Activated naive CD8-positive, alpha-beta T cell treated with anti-CD3 and anti-CD28 coated beads for 36 hours (primary cell): ENCODE measurements at places on chromosomes 11 and 22.

- H3K27me3 ChIP-seq: no peaks in the 10 kb centered on the region
- H3K4me1 ChIP-seq: peaks cover 45% of the 10 kb centered on the region
- peak overlapping the region; percentile 98 for H3K27ac ChIP-seq
- DNase-seq: no peak
- H3K36me3 ChIP-seq: peaks cover 48% of the 10 kb centered on the region
These were observed 958 bp upstream of the TUT1 start for GRCh38 chr11:62592146-62592815.

- H3K27me3 ChIP-seq: peaks cover 25% of the 10 kb centered on the region
- H3K27ac ChIP-seq: no peak overlapping the region
- DNase-seq: no peak
- H3K4me3 ChIP-seq: no peak overlapping the region
- peaks cover 8% of the 10 kb centered on the region for H3K4me1 ChIP-seq
These were observed 1.5 kb downstream of the BEST1 start for GRCh38 chr11:61951484-61952135.

GRCh38 chr22:46587061-46587460 is 33.1 kb upstream of the GRAMD4 start:
- H3K27ac ChIP-seq: peak overlapping the region; percentile 69
- no peaks in the 10 kb centered on the region for H3K27me3 ChIP-seq
- peak overlapping the region; percentile 47 for H3K4me3 ChIP-seq
- H3K36me3 ChIP-seq: no peaks in the 10 kb centered on the region
- peaks cover 23% of the 10 kb centered on the region for H3K4me1 ChIP-seq

- H3K4me1 ChIP-seq: no peaks in the 10 kb centered on the region
- no peaks in the 10 kb centered on the region for H3K27me3 ChIP-seq
- H3K4me3 ChIP-seq: no peak overlapping the region
- H3K27ac ChIP-seq: no peak overlapping the region
These were observed 199.9 kb downstream of the FAM181B start for GRCh38 chr11:82533628-82534327.

DNA sequence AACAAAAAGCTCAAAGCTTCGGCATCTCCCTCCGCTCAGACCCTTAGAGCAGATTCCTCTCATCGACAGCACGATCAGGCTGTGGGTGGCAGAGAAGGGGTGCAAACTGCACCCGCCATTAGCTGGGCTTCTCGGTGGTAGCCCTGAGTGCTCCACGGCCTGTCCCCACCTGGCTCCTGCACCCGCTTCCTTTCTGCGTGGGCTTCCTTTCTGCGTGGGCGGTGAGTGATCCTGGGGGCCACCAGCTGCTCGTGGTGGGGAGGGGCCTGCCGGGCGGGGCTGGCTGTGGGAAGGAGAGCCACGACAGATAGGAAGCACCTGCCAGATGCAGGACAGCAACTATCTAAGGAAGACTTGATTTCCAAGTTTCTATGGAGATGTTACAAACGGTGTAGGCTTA is 55.0 kb downstream of the BRD1 start:
- H3K27ac ChIP-seq: no peak overlapping the region
- no peak overlapping the region for H3K4me3 ChIP-seq
- no peaks in the 10 kb centered on the region for H3K4me1 ChIP-seq
- peaks cover 4% of the 10 kb centered on the region for H3K36me3 ChIP-seq
- H3K27me3 ChIP-seq: no peaks in the 10 kb centered on the region

DNA sequence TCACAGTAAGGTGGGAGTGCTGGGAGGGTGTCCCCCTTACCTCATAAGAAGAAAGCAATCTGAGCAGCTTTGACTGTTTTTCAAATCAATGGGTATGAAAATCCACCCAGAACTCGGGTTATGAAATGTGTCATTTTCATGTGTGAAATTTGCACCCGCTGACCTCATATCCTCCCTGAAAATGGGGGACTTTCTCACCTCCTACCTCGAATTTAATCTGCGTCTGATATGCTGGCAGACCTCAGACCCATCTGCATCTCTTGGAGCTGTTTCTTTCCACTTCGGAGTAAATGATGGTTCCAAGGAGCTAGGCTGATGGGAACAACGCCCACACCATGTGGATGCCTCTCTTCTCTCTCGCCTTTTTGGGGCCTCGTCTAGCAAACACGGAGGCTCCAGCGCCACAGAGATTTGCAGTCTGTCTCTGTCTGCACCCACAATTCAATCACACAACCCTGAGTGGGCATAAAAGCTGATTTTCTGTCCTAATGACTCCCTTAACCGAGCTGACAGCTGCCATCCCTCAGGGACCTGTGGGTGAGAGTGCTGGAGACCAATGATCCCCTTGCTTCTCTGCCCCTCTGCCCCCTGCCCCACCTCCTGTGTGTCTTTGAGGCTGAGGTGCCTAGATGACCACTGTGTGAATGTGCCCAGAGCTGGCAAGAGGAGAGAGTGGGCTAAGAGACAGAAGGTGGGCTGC is 71.0 kb downstream of the TRIM29 start:
- peaks cover 9% of the 10 kb centered on the region for H3K27me3 ChIP-seq
- no peak for DNase-seq
- peaks cover 4% of the 10 kb centered on the region for H3K4me1 ChIP-seq
- no peak overlapping the region for H3K27ac ChIP-seq
- no peak overlapping the region for H3K4me3 ChIP-seq
- no peaks in the 10 kb centered on the region for H3K36me3 ChIP-seq

DNA sequence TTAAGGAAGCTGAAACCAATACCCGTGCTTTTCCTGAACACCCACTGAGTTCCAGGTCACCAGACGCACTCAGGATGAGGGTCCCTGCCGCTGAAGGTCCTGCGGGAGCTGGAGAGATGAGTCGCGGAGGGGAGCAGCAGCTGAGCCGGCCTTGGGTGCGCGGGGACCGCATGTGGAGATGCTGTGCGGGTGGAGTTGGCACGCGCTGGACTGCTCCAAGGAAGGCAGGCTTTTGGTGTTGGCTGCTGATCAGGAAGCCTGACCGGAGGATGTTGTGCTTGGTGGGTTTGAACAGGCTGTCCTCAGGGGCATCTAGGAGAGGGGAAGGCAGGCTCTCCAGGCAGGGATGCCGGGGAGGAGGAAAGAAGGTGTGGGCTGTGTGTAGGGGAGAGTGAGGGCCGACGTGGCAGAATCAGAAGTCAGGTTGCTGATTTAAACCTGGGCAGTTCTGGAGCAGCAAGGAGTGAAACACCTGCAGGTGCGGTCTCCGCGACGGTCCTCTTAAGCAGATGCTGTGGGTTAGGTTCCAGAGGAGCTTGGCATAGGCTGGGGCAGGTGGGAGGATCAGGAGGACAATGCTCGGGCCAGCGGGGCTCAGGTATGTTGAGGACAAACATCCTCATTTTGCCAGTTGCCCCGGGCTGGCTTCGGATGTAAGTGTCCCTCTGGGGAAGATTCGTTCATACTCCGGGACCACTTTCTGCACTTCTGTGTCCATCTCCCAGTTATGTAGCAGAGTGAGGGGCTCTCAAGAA is 197.5 kb upstream of the B3GAT1 start:
- peaks cover 3% of the 10 kb centered on the region for H3K27me3 ChIP-seq
- H3K4me1 ChIP-seq: no peaks in the 10 kb centered on the region
- no peak overlapping the region for H3K4me3 ChIP-seq
- no peak for DNase-seq
- H3K27ac ChIP-seq: no peak overlapping the region

DNA sequence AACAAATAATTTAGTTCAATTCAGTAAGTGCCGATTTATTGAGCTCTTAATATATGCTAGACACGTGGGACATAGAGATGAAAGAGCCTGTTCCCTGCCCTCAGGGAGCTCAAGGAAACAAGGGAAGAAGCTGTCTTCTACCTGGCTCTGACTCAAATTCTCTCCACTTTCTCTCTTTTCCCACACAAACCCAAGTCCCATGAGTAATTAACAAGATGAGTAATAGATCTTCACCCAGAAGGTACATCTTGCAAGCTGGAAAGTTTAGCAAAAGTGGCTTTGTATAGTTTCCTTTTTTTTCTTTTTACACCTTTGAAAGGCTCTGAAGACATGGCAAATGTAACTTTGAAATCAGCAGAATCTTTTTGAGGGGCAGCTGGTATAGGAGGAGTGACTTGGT is 48.2 kb upstream of the CHST1 start:
- no peak overlapping the region for H3K27ac ChIP-seq
- H3K4me1 ChIP-seq: no peaks in the 10 kb centered on the region
- no peak overlapping the region for H3K4me3 ChIP-seq
- peaks cover 39% of the 10 kb centered on the region for H3K27me3 ChIP-seq

- H3K27ac ChIP-seq: peak overlapping the region; percentile 62
- H3K36me3 ChIP-seq: peaks cover 69% of the 10 kb centered on the region
- no peak for DNase-seq
- H3K27me3 ChIP-seq: peaks cover 10% of the 10 kb centered on the region
These were observed 3.9 kb downstream of the ATF4 start for GRCh38 chr22:39524089-39524752.

- H3K4me1 ChIP-seq: no peaks in the 10 kb centered on the region
- H3K27me3 ChIP-seq: no peaks in the 10 kb centered on the region
- no peak for DNase-seq
- H3K4me3 ChIP-seq: no peak overlapping the region
- no peaks in the 10 kb centered on the region for H3K36me3 ChIP-seq
These were observed 59.8 kb upstream of the SEPTIN5 start for GRCh38 chr22:19654338-19654987.

DNA sequence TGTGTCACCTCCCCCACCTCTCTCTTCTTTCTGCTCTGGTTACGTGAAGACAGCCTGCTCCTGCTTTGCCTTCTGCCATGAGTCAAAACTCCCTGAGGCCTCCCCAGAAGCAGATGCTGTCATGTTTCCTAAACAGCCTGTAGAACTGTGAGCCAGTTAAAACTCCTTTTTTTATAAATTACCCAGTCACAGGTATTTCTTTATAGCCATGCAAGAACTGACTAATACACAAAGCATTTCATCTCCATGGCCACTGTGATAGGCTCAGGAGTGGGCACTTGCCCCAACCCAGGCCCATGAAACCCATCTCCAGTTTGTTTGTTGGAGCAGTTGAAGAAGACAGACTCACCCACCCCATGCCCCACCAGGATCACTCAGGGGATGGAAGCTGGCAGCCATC is 253.3 kb upstream of the ISX start:
- no peak for DNase-seq
- no peak overlapping the region for H3K27ac ChIP-seq
- H3K4me3 ChIP-seq: no peak overlapping the region
- H3K27me3 ChIP-seq: peaks cover 14% of the 10 kb centered on the region

GRCh38 chr11:98358551-98358950 is 662.2 kb upstream of the CNTN5 start:
- no peak for DNase-seq
- no peak overlapping the region for H3K4me3 ChIP-seq
- no peaks in the 10 kb centered on the region for H3K4me1 ChIP-seq
- H3K36me3 ChIP-seq: no peaks in the 10 kb centered on the region
- H3K27me3 ChIP-seq: no peaks in the 10 kb centered on the region

- no peak for DNase-seq
- no peaks in the 10 kb centered on the region for H3K27me3 ChIP-seq
- peaks cover 33% of the 10 kb centered on the region for H3K36me3 ChIP-seq
- no peak overlapping the region for H3K4me3 ChIP-seq
- no peaks in the 10 kb centered on the region for H3K4me1 ChIP-seq
These were observed 54.8 kb downstream of the CSTPP1 start for GRCh38 chr11:46991391-46991790.

DNA sequence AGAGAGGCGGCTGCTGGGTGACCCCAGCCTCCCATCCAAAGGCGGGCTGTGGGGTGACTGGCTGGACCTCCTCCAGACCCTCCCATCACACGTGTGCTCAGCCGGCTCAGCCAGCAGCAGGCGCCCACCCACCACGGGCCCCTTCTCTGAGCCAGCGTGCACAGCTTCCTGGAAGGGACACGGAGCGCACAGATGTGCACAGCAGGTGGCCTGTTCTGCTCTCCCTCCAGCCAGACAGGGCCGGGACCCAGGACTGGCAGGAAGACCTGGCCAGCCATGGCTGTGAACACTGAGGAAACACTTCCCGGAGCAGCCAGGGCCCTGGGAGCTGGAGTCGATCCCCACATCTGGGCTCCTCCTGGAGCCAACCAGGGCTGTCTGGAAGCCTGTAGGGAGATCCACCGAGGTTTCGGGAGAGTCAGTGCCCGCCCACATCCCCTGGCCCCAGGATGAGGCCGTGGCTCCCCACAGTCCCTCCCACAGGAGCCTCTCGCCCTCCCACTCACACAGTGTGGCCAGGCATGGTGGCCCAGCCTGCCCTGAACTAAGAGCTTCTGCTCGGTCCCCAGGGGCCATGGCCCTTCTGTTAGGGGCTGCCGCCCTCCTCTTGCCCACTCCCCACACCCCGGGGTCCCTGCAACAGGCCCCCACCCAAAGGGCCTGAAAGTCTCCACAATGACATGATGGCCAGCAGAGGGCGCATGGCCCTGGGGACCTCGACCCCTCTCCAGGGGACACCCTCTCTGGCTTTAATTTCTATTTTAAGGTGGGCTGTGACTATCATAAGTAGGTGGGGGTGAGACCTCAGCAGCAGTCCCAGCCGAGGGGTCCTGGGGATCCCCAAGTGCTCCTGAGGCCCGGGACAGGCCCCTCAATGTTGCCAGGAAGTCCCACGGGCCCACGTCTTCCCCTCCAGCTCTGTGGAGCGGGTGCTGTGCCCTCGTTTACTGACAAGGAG is 90.6 kb upstream of the FGF3 start:
- DNase-seq: no peak
- H3K36me3 ChIP-seq: no peaks in the 10 kb centered on the region
- H3K27ac ChIP-seq: no peak overlapping the region
- H3K4me3 ChIP-seq: no peak overlapping the region
- H3K27me3 ChIP-seq: peaks cover 27% of the 10 kb centered on the region

GRCh38 chr11:96107143-96107824 is 183.4 kb upstream of the MTMR2 start:
- DNase-seq: no peak
- peaks cover 23% of the 10 kb centered on the region for H3K36me3 ChIP-seq
- H3K4me1 ChIP-seq: peaks cover 62% of the 10 kb centered on the region
- H3K27me3 ChIP-seq: no peaks in the 10 kb centered on the region
- H3K27ac ChIP-seq: no peak overlapping the region

GRCh38 chr11:66745356-66746235 is 16.6 kb upstream of the SPTBN2 start:
- H3K27me3 ChIP-seq: no peaks in the 10 kb centered on the region
- H3K4me3 ChIP-seq: peak overlapping the region; percentile 94
- no peak overlapping the region for H3K27ac ChIP-seq
- peaks cover 2% of the 10 kb centered on the region for H3K36me3 ChIP-seq
- peak; percentile 44 for DNase-seq

- no peak overlapping the region for H3K4me3 ChIP-seq
- no peaks in the 10 kb centered on the region for H3K36me3 ChIP-seq
- no peaks in the 10 kb centered on the region for H3K4me1 ChIP-seq
These were observed 991.6 kb downstream of the BRD1 start for GRCh38 chr22:48835857-48836672.

GRCh38 chr11:66278363-66279091 is 552 bp downstream of the CNIH2 start:
- H3K27ac ChIP-seq: peak overlapping the region; percentile 4
- peaks cover 28% of the 10 kb centered on the region for H3K4me1 ChIP-seq
- H3K4me3 ChIP-seq: peak overlapping the region; percentile 80
- peak; percentile 29 for DNase-seq
- H3K27me3 ChIP-seq: peaks cover 10% of the 10 kb centered on the region
- peaks cover 4% of the 10 kb centered on the region for H3K36me3 ChIP-seq

DNA sequence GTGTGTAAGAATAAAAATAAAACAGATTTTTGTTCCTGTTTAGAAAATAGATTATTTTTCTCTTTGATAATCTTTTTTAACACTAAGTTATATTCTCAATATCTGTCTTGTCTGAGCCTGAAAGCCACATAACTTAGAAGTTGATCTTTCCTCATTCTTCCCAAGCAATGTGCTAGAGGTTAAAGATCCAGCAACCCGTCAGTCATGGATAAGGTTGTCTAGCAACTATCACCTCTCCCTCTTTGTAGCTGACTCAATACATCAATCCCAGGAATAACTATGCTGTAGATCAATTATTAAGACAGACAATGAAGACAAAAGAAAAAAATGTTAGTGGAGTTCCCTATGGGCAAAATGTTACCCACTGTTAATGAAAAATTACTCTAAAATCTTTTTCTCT is 813.1 kb upstream of the CCDC179 start:
- no peak overlapping the region for H3K27ac ChIP-seq
- no peaks in the 10 kb centered on the region for H3K4me1 ChIP-seq
- no peak for DNase-seq
- no peaks in the 10 kb centered on the region for H3K36me3 ChIP-seq
